ENCODE measurements at places on chromosomes 11 and 22.

DNA sequence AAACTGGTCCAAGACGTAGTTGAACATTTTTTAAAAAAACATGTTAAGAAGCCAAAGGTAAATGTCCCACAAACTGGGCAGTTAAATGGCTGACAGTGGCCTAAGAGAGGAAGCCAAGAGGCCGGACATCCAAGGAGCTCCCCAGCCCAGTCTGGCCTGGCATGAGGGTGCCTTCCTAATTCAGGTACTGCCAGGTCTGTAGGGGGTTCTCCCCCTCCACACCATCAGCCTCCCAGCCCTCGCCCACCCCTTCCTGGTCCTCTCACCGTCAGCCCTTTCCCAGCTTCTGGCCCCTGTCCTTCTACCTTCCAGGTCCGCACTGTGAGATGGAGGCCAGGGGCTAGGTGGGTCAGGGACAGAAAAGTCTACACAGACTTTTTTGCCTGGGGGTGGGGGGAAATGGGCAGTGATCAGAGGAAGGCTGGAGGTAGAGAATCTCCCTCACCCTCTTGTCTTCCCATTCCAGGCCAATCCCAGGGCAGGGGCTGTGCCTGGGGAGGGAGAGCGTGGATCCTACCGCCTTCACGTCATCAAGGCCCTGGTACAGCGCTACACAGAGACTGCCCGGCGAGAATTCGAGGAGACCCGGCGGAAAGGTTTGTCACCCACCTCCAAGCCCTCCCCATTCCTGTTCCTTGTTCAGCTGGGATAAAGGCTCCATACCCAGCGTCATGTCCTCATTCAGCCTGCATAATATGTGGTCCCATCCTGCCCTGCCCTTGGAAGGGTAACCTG, 6.0 kb downstream of the ART5 start:
- no peak for DNase-seq

GRCh38 chr11:44928144-44928543, 22.5 kb downstream of the TP53I11 start:
- no peak for DNase-seq

DNA sequence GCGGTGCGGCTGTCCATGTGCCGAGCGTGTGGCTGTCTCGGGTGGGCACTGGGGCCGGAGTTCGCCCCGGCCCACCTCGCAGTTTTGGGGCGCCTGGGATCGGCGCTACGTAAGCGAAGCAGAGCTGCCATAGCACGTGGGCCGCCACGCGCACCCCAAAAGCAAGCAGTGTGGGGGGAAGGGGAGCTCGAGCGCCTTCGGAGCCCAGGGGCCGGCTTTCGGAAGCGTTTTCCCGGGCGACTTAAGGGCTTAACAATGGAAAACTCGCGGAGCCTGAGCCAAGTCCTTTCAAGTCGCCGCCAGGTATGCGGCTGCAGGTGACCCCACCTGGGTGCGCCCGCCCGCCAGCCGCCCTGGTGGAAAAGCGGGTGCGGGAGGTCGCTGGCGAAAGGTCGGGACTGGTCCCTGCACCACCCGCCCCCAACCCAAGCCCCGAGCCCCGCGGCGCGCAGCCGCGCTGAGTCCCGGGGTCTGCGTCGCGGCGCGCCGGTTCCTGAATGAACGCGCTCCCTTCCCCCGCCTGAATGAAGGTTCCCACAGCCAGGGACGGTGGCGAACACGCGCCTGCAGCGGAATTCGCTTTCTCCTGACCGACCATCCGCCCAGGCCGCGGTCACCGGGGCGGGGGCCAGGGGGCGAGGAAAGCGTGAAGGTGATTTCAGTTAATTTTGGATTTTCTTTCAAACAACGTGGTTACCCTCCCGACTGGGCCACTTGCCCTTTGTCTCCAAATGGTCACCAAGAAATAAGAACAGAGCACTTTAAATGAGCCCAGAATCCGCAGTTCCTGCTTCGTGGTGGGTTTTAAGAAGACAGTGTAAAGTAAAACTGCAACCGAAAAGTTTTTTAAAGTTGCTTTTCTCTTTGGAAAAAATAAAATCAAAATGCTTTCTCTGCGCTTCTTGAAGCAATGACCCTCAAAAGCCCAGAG, 2.8 kb upstream of the CCND1 start:
- DNase-seq: no peak

DNA sequence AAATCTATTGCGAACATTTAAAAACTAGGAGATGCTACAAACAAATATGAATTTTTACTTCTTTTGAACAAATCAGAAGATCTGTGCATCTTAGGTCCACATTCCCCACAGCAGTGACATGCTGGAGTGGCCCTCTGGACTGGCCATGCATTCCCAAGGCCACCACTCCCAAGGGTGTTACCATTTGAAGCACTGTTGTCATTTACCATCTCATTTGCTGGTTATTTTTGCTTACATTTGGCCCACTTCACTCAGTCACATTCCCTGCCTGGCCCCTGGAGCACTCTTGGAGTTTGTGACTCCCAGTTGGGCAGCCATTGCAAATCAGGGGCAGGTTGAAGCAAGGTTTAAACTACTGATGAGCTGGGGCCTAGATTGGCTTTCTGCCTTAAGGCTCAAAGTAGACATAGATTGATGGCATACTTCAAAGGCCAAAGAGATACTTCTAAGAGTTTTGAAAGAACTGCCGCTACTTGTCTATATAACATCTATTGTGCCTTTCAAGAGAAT, 8.5 kb upstream of the ZNRF3 start:
- no peak for DNase-seq

GRCh38 chr22:29226351-29226981, 20.8 kb downstream of the EMID1 start:
- DNase-seq: no peak

GRCh38 chr22:46794067-46794466, 31.6 kb downstream of the TBC1D22A start:
- no peak for DNase-seq

GRCh38 chr11:65262776-65263175, 1.0 kb downstream of the POLA2 start:
- no peak for DNase-seq

DNA sequence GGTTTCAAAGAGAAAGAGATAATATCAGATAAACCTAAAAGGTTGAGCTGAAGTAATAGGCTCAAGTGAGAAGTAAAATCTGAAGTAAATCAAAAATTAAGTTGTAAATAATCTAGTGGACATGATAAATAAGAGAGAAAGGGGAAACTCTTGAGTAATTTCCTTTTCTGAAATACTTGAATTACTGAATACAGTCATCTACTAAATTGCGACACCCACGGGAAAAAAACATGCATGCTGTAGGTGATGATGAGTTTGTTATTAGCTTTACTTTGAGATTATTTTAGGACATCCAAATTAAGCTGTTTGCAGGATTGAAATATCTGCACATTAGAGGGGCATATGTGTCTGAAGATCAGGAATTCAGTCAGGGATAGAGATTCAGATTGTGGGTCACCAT, 50.0 kb upstream of the CARD18 start:
- DNase-seq: no peak

DNA sequence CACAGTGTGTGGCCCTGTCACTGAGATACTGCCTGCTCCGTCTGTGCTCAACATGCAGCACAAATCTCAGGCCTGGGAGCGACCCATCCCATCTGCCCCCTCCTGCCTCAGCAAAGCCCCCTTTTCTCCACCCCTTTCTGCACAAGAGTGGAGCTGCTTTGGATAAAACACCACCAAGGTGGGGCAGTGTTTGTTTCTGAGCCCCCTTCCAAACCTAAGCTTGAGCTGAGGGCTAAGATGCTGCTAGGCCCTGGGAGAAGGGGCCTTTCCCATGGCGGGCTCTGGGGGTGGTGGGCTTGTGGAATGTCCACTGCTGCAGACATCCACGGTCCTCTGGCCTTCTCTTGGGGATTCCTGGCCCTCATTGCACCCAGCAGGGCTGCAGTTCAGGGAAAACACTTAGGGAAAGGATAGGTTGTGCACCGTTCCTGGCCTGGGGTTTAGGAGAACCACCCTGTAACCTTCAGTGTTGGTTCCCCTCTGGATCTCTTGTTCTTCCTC, 594.1 kb downstream of the TBC1D22A start:
- no peak for DNase-seq

- no peak for DNase-seq
These were observed 11.9 kb downstream of the L3MBTL2 start for GRCh38 chr22:41216984-41217383.

DNA sequence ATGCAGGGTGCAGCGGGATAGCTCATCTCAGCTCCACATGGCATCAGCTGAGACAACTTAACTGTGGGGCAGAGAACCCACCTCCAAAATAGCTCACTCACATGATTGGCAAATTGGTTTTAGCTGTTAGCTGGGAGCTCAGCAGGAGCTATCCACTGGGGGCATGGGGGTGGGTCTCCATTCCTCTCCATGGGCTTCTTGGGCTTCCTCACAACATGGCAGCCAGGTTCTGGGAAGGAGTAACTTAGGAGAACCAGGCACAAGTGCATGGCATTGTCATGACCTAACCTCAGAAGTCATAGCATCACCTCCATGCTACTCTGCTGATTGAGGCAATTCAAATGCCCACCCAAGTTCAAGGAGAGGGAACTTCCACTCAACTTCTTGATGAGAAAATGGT, 85.5 kb downstream of the MN1 start:
- DNase-seq: no peak

GRCh38 chr22:17101475-17102296, 16.9 kb downstream of the IL17RA start:
- no peak for DNase-seq

GRCh38 chr22:22558972-22559603, at the start of gene PRAME:
Gene PRAME (minus strand): TSS chr22:22559265. CDS start chr22:22556832, 2,433 bp downstream.
- DNase-seq: peak; percentile 34

DNA sequence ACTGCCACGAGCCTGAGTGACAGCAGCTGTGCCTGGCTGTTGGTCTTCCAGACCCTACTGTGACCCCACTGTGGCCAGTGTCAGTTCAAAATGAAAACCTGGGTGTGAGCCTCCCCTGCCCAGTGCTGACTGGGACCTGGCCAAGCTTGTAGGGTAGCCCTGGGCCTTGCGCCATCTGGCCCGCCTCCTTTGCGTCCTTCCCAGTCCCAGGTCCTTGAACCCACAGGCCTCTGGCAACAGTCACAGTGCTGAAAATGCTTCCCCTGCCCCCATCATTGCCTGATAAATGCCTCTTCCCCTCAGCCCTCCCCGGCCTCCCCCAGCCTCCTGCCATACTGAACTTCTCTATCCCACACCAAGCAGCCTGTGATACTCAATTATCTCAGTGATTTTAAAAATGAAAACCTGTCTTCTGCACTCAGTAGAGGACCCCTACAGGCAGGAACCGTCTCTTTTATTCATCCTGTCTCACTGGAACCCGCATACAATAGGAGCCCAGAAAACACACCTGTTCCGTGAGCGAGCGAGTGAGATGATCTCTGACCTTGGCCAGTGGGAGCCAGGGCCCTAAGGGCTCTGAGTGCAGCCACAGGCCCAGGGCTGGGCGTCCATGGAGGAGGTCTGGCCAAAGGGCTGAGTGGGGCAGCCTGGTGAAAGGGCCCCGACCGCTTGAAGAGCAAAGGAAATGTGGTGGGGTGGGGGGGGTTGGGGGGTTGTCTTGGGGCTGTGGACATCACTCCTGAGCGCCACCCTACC, 49.7 kb upstream of the TTLL12 start:
- DNase-seq: no peak

DNA sequence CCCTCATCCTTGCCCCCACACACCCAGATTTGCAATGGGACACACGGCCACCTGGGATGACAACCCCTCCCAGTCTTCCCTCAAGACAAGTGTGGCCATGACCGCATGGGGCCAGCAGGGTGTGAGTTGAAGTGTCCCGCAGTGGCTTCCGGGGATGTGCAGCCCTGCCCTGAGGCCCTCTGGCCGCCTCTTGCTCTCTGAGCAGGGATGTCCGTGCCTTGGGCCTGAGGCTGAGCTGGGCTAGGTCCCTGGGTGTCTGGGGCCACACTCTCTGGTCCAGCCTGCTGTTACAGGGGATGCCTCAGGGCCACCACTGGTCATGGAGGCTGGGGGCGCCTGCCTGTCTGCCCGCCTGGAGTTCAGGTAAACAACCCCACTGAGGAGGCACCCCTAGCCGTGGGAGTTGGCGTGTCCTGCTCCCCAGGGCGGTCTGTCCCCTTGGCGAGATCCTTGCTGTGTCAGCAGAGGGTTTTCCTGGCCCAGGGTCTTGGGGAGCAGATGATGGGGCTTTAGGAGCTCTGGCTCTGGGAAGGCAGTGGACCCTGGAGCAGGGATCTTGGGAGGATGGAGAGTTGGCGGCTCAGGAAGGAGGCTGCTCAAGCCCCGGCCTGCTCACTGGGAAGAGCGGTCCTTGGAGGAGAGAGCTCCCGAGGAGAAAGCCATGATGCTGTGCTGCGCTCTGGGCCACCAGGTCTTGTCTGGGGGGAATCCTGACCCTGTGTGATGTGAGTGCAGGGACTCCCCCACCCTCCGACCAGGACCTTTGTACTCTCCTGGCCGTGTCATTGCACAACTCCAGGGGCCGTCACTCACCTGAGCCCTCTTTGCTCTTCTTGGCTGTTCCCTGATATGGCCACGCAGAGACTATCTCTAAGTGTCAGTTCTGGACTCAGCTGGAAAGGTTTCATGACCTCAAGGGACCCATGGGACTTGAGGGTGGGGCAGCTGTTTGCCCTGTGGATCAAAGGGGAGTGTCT, 67.9 kb downstream of the KCNQ1 start:
- DNase-seq: no peak

DNA sequence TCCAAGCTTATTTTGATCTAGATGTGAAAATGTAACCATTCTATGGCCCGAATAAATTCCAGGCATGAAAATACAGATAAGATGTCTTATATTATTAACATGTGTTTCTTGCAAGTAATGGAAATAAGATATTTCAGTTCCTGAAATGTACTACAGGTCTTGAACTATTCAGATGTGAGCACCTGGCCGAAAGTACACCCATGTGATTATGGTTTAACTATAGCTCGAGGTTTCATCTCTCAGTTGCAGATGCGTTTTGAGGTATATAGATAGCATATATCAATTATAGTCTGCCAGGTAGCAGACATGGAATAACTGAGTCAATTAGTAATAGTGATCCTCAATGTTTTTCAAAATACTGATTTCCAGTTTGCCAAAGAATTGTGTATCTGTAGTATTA, 68.3 kb downstream of the DDIAS start:
- DNase-seq: no peak

GRCh38 chr11:128814856-128815705, 52.0 kb downstream of the KCNJ1 start:
- no peak for DNase-seq

DNA sequence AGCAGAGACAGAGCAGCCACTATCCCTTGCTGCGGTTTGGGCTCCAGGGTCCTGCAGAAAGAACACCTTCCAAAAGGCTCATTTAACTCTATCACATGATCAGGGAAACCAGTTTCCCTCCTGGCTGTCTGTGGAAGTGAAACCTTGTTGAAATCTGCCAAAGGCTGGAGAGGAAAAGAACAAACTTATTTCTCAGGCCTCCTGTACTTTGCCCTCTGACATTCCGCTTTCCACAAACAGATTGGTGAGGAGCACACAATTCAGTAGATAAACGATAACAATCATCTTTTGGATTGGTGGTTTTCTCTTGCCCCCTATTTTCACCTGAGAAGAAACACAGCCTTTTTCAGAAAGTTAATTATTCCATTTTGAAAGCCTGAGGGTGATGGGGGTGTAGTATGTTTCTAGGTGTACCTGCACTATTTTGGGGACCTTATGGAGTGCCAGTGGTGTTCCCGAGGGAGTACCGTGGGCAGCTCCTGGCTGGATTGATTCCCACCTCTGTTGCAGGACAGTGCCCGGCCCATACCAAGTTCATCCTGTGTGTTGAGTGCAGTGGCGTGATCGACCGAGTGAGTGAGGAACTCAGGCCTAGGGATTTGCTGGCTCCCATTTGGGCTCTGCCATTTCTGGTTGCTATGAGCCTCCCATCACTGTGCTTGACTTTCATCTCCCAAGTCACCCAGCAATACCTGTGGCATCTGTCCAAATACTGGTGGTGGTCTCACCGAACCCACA, 102.0 kb downstream of the TBC1D22A start:
- no peak for DNase-seq

- DNase-seq: no peak
These were observed 38.8 kb downstream of the FLI1 start for GRCh38 chr11:128732471-128733277.

- no peak for DNase-seq
These were observed 2.7 kb upstream of the RAG1 start for GRCh38 chr11:36565031-36565610.
